ENCODE measurements at places on chromosomes 12 and 14. TPM values are rescaled to one million over a fixed set of nuclear protein-coding genes. Genes with fewer than 3 reads are reported as not detected.

CRACR2A gene
- total RNA-seq = 2.2 TPM

PIK3C2G gene
- total RNA-seq = not detected

RNASE1 gene
- total RNA-seq = 537 TPM

CIROP gene
- not detected for total RNA-seq

FAM186B gene
- 0.54 TPM for total RNA-seq

GSC gene
- not detected for total RNA-seq

CMA1 gene
- total RNA-seq = not detected

SLC7A8 gene
- 18.4 TPM for total RNA-seq

NANOG gene
- 0.35 TPM for total RNA-seq

RPS29 gene
- total RNA-seq = 2,433 TPM

CLIP1 gene
- total RNA-seq = 91.2 TPM

PMEL gene
- 0.99 TPM for total RNA-seq

KRT77 gene
- 0.41 TPM for total RNA-seq

BHLHE41 gene
- 29.8 TPM for total RNA-seq

PRR4 gene
- 5.7 TPM for total RNA-seq

GRCh38 chr14:76115010-76115422 lies 36.7 kb upstream of the GPATCH2L start:
- no peaks in the 10 kb centered on the region for H3K36me3 ChIP-seq
- H3K4me1 ChIP-seq = no peaks in the 10 kb centered on the region
- no peaks in the 10 kb centered on the region for H3K27me3 ChIP-seq
- H3K4me3 ChIP-seq = no peak overlapping the region
- DNase-seq = no peak

- H3K27ac ChIP-seq = no peak overlapping the region
- no peaks in the 10 kb centered on the region for H3K27me3 ChIP-seq
- H3K4me1 ChIP-seq = no peaks in the 10 kb centered on the region
- H3K4me3 ChIP-seq = no peak overlapping the region
- DNase-seq = no peak
These were observed 133.6 kb upstream of the VRK1 start for GRCh38 chr14:96663491-96664067.

DNA sequence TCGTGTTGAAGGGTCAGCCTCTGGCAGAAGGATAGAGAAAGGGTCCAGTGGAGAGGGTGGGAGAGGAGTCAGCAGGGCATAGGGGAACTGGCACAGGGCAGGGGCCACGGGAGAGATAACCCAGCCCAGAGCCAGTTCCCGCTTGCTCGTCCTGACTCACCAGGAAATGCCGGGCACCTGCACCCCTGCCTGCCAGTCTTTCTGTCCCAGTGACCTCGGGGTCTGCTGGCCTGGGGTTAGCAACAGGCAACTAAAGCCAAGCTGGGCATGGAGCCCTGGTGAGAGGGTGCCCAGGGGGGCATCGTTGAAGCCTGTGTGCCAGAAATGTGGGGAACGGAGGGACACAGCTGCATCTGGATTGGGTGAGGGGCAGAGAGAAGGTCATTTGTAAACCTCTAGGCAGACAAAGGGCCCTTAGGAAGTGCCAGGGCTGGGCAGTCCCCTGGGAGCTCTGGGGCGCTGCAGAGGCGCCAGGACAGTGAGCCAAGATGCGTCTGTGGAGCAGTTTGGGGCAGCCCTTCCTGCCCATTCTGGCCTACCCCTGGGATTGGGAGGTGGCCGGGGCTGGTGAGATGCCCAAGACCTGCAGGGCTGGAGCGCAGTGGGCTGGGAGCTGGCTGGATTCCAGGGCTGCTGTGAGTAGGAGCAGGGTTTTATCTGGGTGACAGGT lies 5.5 kb downstream of the TNFAIP2 start:
- no peaks in the 10 kb centered on the region for H3K27me3 ChIP-seq
- H3K27ac ChIP-seq = no peak overlapping the region
- peaks cover 23% of the 10 kb centered on the region for H3K4me1 ChIP-seq
- DNase-seq = no peak

- no peak for DNase-seq
- H3K36me3 ChIP-seq = no peaks in the 10 kb centered on the region
- peaks cover 43% of the 10 kb centered on the region for H3K4me1 ChIP-seq
- no peaks in the 10 kb centered on the region for H3K27me3 ChIP-seq
These were observed 9.3 kb downstream of the SYNE3 start for GRCh38 chr14:95507174-95507573.

- H3K36me3 ChIP-seq = no peaks in the 10 kb centered on the region
- no peaks in the 10 kb centered on the region for H3K27me3 ChIP-seq
- H3K27ac ChIP-seq = no peak overlapping the region
- no peak for DNase-seq
These were observed 26.5 kb upstream of the SPTSSA start for GRCh38 chr14:34488528-34488927.

GRCh38 chr14:104467641-104468040 lies 111.9 kb upstream of the C14orf180 start:
- H3K27ac ChIP-seq = no peak overlapping the region
- no peaks in the 10 kb centered on the region for H3K27me3 ChIP-seq
- H3K4me1 ChIP-seq = no peaks in the 10 kb centered on the region
- no peaks in the 10 kb centered on the region for H3K36me3 ChIP-seq
- no peak for DNase-seq

- no peak overlapping the region for H3K4me3 ChIP-seq
- H3K27ac ChIP-seq = no peak overlapping the region
- DNase-seq = no peak
- H3K36me3 ChIP-seq = no peaks in the 10 kb centered on the region
These were observed 411.4 kb upstream of the SOX5 start for GRCh38 chr12:24360907-24361306.

DNA sequence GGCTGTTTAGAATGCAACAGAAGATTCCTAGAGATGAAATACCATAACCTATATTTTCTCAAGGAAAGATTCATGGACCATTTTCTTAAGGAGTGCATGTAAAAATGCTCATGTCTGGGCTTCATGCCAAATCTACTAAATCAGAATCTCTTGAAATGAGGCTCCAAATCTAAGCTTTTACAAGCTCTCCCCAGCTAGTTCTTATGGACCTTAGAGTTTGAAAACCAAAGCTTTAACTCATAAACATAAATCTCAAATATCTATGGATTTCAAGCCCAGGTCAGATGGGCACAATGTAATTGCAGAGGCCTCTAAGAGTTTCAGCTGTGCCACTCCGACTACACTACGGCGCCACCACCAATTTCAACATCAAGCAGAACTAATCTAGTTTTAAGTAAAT lies 117.3 kb upstream of the CAND1 start:
- no peak overlapping the region for H3K27ac ChIP-seq
- H3K27me3 ChIP-seq = no peaks in the 10 kb centered on the region
- no peaks in the 10 kb centered on the region for H3K4me1 ChIP-seq
- H3K36me3 ChIP-seq = no peaks in the 10 kb centered on the region
- H3K4me3 ChIP-seq = no peak overlapping the region

GRCh38 chr12:93121729-93122488 lies 192.8 kb upstream of the EEA1 start:
- no peak for DNase-seq
- peaks cover 17% of the 10 kb centered on the region for H3K4me1 ChIP-seq
- no peak overlapping the region for H3K27ac ChIP-seq
- no peaks in the 10 kb centered on the region for H3K27me3 ChIP-seq
- H3K36me3 ChIP-seq = no peaks in the 10 kb centered on the region

- H3K36me3 ChIP-seq = no peaks in the 10 kb centered on the region
- H3K27ac ChIP-seq = no peak overlapping the region
- no peak for DNase-seq
- no peaks in the 10 kb centered on the region for H3K27me3 ChIP-seq
- H3K4me1 ChIP-seq = peaks cover 4% of the 10 kb centered on the region
These were observed 60.4 kb upstream of the BTG1 start for GRCh38 chr12:92206011-92206410.

DNA sequence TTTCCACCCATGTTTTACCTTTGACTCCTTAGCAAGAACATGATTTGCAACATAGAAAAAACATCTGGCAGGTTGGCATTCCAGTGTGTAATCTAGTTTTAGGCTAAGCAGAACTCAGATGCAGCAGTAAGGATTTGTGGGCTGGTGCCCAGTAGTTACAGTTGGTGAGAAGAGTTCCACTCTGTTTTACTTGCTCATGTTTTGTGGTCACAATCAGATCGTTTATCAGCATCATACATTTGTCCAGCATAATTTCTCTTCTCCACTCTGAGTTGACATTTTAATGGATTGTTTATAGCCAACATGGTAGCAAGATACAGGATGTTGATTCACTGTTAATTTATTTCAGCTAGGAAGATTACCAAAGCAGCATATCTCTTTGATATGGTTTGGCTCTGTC lies 120.0 kb downstream of the PDE6H start:
- DNase-seq = no peak
- peaks cover 46% of the 10 kb centered on the region for H3K4me1 ChIP-seq
- H3K4me3 ChIP-seq = no peak overlapping the region
- H3K36me3 ChIP-seq = no peaks in the 10 kb centered on the region

- no peaks in the 10 kb centered on the region for H3K36me3 ChIP-seq
- no peak overlapping the region for H3K4me3 ChIP-seq
- H3K27me3 ChIP-seq = no peaks in the 10 kb centered on the region
- no peak overlapping the region for H3K27ac ChIP-seq
- no peaks in the 10 kb centered on the region for H3K4me1 ChIP-seq
- no peak for DNase-seq
These were observed 92.9 kb downstream of the GCH1 start for GRCh38 chr14:54809767-54810166.

DNA sequence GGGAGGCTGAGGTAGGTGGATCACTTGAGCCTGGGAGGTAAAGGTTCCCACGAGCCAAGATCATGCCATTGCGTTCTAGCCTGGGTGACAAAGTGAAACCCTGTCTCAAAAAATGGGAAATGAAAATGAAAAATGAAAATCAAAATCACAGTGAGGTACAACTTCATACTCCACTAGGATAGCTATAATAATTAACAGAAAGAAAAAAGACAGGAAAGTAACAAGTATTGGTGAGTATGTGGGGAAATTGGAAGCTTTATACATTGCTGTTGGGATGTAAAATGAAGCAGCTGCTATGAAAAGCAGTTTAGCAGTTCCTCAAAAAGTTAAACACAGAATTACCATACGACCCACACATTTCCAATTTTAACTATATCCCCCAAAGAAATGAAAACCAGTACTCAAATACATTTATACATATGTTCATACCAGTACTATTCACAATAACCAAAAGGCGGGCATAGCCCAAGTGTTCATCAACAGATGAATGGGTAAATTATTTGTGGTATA lies 22.2 kb downstream of the SGPP1 start:
- no peaks in the 10 kb centered on the region for H3K27me3 ChIP-seq
- no peaks in the 10 kb centered on the region for H3K36me3 ChIP-seq
- H3K27ac ChIP-seq = no peak overlapping the region
- no peak overlapping the region for H3K4me3 ChIP-seq

GRCh38 chr12:53053218-53054111 lies 3.6 kb downstream of the TNS2 start:
- H3K27me3 ChIP-seq = no peaks in the 10 kb centered on the region
- H3K36me3 ChIP-seq = peaks cover 38% of the 10 kb centered on the region
- H3K27ac ChIP-seq = peak overlapping the region; percentile 83

DNA sequence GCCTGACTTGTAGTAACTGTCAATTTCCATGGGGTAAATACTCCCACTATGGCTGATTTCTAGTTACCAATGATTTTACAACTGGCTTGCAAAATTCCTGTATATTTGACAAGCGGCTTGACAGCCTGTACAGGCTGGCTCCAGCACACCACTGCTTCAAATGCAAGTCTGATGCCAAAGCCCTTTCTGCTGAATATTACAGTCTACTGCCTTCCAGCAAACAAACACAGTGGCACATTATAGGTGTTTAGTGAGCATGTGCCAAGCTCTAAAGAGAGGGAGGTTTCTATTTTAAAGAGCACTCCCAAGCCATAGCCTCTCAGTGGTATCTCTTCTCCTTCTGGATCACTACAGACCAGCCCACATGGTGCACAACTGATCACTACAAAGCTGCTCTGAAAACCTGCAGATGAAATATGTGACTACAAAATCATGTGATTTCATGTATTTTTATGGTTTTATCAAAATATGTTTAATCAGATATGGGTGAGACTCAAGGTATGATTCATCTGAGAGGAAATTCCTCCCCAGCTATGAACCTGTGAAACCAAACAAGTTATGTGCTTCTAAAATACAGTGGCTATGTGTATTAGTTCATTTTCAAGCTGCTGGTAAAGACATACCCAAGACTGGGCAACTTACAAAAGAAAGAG lies 101.5 kb downstream of the RPAP3 start:
- no peak overlapping the region for H3K27ac ChIP-seq
- H3K27me3 ChIP-seq = no peaks in the 10 kb centered on the region
- H3K4me3 ChIP-seq = no peak overlapping the region

DNA sequence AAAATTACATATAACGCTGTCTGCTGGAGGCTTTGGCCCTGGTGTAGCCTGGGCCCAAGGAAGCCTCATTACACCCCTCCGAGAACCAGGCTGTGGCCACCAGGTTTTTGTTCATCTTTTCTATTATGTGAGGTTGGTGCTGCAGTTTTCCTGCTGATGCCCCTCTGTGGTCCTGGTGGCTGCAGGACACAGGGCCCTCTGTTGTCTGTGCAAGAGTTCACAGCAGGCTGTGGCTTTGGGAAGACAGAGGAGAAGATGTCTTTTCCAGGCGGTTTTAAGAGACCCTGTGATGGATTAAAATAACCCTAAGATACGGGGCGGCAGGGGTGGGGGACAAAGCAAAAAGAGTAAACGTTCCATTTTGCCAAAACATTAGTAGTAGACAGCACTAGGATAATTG lies 121.5 kb downstream of the ADGRD1 start:
- H3K4me1 ChIP-seq = no peaks in the 10 kb centered on the region
- no peak overlapping the region for H3K4me3 ChIP-seq
- no peaks in the 10 kb centered on the region for H3K27me3 ChIP-seq
- no peaks in the 10 kb centered on the region for H3K36me3 ChIP-seq

- peaks cover 14% of the 10 kb centered on the region for H3K4me1 ChIP-seq
- no peaks in the 10 kb centered on the region for H3K36me3 ChIP-seq
These were observed 116.7 kb downstream of the PRKCH start for GRCh38 chr14:61438036-61438435.

GRCh38 chr14:25011095-25011494 lies 38.9 kb downstream of the STXBP6 start:
- H3K27ac ChIP-seq = no peak overlapping the region
- no peaks in the 10 kb centered on the region for H3K36me3 ChIP-seq
- no peak overlapping the region for H3K4me3 ChIP-seq
- H3K27me3 ChIP-seq = no peaks in the 10 kb centered on the region

- peaks cover 23% of the 10 kb centered on the region for H3K4me1 ChIP-seq
- H3K4me3 ChIP-seq = no peak overlapping the region
- no peaks in the 10 kb centered on the region for H3K36me3 ChIP-seq
- no peak for DNase-seq
- H3K27me3 ChIP-seq = no peaks in the 10 kb centered on the region
These were observed 198.1 kb upstream of the DIO3 start for GRCh38 chr14:101363261-101363555.

- H3K27me3 ChIP-seq = no peaks in the 10 kb centered on the region
- no peaks in the 10 kb centered on the region for H3K4me1 ChIP-seq
- DNase-seq = no peak
- no peak overlapping the region for H3K4me3 ChIP-seq
These were observed 37.5 kb downstream of the TTC7B start for GRCh38 chr14:90778571-90779255.

DNA sequence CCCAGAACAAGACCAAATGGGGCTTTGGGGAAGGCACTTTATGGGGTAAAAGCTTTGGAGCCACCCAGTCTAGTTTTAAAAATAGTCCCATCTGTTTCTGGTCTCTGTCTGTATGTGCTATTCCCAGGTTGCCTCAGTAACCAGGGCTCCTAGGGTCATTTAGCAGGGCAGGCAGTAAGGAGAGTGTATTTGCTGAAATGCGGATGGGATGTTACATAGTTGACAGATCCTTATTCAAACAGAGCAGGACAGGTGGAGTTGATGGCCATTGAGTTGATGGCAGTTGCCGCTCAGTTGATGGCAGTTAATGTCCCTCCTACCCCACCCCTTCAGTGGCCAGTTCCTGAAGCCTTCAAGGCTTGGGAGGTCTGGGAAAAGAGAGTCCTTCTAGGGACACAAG lies 4.6 kb downstream of the ZC3H10 start:
- peaks cover 12% of the 10 kb centered on the region for H3K36me3 ChIP-seq
- no peak overlapping the region for H3K27ac ChIP-seq
- DNase-seq = no peak

- H3K4me1 ChIP-seq = peaks cover 18% of the 10 kb centered on the region
- no peak overlapping the region for H3K4me3 ChIP-seq
- H3K36me3 ChIP-seq = peaks cover 58% of the 10 kb centered on the region
These were observed 11.5 kb downstream of the CCND2 start for GRCh38 chr12:4285070-4285469.

All from thoracic aorta (tissue), 2 donors.